ENCODE measurements at places on chromosomes 4 and X.

DNA sequence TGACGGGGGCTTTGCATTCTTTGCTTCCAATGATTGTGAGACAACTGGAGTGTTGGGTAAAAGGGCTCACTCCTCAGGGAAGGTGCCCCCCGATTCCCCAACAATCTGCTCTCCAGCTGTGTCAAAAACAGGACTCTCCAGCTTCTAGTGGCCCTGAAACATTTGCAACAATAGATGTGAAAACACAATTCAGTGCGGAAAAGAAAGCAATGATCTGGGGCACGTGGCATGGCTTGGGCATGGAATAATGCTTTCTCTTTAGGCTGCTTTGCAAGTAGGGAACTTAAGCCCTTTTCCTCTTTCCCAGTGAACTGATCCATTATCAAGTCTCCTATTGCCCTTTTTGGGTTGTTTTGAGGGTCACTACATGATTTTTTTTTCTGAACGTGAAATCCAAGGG, 239.9 kb downstream of the C4orf33 start:
- DNase-seq: no peak

- DNase-seq: no peak
Measured at GRCh38 chrX:124764354-124764753, 418.0 kb downstream of the SH2D1A start.

- DNase-seq: no peak
Measured at GRCh38 chrX:54492340-54492739, 3.7 kb downstream of the FGD1 start.

GRCh38 chr4:119025420-119025819, 110.2 kb upstream of the MYOZ2 start:
- no peak for DNase-seq

DNA sequence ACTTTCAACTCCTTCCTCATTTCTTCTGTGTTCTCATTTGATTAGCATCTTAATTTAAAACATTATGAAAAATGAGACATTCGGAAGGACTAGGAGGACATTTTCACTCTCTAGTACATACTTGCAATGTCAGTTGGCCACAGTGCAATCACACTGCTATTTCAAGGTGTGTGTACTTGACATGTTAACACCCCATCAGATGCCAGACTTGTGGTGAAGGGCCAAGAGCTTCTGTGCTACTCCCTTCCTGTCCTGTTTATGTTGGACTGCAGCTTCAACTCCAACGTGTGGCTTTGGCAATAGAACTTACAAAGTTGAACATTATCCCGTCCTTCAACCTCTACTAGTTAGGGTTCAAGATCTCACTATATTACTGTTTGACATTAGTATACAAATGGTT, 221.0 kb downstream of the PALLD start:
- no peak for DNase-seq

- DNase-seq: no peak
Measured at GRCh38 chr4:151471728-151472127, 62.8 kb downstream of the FHIP1A start.

DNA sequence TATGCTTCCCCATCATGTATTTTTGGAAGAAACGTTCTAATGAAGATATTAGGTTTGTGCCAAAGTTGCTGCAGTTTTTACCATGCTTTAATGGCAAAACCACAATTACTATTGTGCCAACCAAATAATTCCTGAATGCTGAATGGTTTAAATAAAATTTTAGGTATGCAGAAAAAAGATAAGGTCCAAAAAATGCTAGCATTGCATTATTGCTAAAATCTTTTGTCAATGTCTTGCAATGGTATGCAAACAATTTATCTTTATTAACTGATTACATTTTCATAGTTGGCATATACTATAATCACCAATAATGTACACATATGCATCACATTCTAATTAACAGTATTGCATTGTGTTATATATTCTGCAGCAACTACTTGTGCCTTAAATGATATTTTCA, 1657.4 kb upstream of the IGFBP7 start:
- no peak for DNase-seq

DNA sequence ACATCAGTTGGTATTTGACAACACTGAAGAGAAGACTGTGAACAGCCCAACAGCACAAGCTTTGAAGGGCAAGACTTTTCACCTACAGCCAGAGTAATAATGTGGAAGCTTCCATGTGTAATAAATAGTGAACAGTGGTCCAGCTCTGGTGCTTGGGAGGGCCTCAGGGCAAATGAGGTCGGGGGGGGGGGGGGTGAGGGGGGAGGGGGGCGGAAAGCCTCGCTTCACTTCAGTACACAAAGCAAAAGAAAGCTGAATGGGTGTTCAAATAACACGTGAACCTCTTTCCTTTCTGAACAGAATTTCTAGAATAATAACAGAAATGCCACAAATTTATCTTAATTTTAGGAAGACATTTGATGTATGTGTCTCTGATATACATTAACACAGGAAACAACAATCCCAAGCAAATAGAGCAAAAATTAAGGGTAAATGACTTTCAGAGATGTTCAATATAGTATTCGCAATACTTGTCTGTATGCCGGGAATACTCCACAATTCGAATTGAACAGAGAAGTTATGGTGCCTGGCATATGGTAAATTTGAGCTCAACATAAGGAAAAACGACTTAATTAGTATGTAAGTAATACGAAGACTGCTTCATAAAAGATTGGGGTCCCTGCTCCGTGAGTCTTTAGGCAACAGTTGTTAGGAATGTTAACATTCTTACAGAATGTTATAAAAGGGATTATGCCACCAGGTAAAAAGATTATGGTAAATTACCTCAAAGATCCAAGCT, 92.6 kb downstream of the FRYL start:
- no peak for DNase-seq

DNA sequence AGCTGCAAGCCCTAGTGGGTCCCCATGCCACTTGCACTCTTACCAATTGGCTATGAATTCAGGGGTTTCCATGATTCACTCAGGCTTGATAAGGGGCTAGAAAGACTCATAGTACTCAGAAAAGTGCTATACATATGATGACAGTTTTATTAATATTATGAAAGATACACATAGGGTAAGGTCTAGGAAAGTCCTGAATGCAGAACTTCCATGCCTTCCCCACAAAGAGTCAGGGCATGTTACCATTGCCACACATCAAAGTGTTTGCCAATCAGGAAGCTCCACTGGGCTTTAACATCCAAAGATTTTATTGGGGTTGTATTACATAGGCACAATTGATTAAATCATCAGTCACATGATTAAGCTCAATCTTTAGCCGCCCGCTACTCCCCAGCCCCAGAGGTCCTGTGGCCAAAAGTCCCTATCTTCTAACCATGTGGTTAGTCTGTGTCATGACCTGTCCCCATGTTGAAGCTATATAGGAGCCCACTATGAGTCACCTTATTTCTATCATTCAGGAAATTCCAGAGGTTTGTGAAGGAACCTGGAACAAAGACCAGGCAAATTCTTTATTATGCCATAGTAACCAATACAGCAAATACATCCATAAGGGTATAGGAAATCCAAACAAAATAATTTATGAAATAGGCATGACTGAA, 635.6 kb downstream of the STPG2 start:
- DNase-seq: no peak

- no peak for DNase-seq
Measured at GRCh38 chr4:187798385-187798784, 197.2 kb upstream of the ZFP42 start.

GRCh38 chrX:99348256-99348655, 1061.8 kb downstream of the PCDH19 start:
- no peak for DNase-seq

GRCh38 chr4:4185528-4185927, 41.2 kb downstream of the OTOP1 start:
- no peak for DNase-seq

GRCh38 chr4:151850791-151851213, 90.0 kb upstream of the GATB start:
- no peak for DNase-seq

GRCh38 chr4:66911880-66912279, 633.4 kb downstream of the CENPC start:
- no peak for DNase-seq

DNA sequence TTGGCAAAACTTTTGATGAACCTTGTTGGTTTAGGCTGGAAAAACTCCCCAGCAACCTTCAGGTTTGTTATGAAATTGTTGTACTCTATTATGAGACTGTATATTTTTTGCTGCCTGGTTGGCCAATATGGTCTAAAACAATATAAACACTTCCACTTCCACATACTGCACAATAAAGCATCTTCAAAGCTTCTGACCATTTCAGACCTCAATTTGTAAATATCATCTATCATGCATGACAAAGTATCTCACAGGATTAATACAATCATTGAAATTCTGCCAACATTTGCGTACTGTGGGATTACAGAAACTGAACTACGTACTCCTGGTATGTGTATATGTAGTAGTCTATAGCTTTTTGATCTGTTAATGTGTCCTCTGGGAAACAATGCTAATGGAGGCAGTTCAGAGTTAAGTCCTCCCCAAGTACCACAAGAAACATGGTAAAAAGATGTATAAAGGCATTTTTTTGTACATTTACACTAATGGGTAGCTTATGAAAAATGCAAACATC, 40.4 kb downstream of the GPC4 start:
- DNase-seq: no peak
